ENCODE measurements at places on chromosomes 6 and 20.

DNA sequence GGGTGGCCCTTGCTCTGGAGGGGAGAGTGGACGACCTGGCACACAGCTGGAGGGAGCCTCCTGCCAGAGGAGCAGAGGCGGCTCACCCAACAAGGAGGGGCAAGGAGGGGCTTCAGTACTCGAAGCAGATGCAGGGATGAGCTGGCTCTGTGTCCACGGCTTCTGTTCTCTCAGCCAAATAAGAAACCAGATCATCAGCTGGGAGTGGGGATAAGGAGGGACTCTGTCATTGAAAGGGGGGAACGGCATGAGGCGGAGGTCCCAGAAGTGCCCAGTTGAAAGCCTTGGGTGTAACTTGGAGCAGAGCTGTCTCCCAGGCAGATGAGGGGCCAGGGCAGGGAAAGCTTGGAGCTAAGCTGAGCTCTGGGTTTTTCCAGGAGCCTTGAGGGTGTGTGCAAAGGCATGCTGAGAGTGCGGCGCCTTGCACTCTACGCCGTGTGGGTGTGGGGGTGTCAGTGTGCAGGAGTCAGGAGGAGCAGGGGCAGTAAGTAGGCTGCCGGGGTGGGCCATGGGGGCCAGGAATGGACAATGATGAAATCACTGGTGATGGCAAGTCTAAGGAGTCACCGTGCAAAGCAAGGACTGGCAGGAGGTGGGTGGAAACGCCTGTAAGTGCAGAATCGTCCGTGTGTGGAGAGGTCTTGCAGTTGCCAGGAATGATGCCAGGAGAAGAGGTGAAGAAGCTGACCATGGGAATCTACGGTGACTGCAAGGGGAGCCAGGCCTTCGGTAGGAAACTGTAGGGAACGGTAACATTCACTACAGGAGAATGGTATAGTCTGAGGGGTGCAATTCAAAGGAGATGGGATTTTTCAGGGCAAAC, 85.4 kb upstream of the FOXQ1 start:
- no peak overlapping the region for H3K27ac ChIP-seq
- no peaks in the 10 kb centered on the region for H3K36me3 ChIP-seq
- no peaks in the 10 kb centered on the region for H3K4me1 ChIP-seq
- no peak for DNase-seq
- H3K4me3 ChIP-seq = no peak overlapping the region
- H3K27me3 ChIP-seq = no peaks in the 10 kb centered on the region

DNA sequence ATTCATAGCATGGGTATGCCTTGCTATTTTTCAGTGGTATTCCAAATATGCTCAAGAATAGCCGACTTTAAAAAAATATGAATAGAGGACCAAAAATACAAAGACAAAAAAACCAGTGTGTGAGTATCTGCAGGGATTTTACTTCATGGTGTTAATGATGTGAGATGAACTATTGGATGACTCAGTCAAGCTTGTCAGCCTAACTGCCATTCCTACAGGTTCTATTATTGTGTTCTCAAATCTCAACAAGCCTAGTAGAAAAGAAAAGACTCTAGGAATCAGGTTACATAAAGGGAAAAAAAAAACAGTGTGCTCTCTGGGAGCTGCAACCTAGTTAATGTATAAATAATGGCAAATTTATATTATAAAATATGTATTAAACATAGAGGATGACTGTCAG, 588.4 kb upstream of the BTBD3 start:
- H3K27me3 ChIP-seq = no peaks in the 10 kb centered on the region
- no peak overlapping the region for H3K27ac ChIP-seq
- no peaks in the 10 kb centered on the region for H3K36me3 ChIP-seq
- H3K4me3 ChIP-seq = no peak overlapping the region
- H3K4me1 ChIP-seq = no peaks in the 10 kb centered on the region
- no peak for DNase-seq

DNA sequence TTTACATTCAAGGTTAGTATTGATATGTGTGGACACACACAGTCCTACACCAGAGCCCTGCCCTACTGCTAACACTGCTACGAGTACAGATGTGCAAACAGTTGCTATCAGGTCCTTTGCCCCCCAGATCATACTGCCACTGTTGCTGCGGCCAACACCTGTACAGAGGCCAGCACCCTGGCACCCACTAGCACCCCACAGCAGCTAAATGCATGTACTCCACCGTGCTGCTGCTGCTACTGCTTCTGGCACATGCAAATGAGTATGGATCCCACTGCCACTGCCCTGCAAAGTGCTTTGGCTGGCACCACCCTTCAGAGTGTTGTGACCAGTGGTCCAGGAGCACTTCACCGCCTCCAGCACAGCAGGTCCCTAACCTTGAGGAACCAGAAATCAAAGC, 621.9 kb downstream of the GRIK2 start:
- H3K27me3 ChIP-seq = no peaks in the 10 kb centered on the region
- H3K4me1 ChIP-seq = no peaks in the 10 kb centered on the region
- H3K4me3 ChIP-seq = no peak overlapping the region
- no peak for DNase-seq
- H3K27ac ChIP-seq = no peak overlapping the region

- H3K27ac ChIP-seq = no peak overlapping the region
- DNase-seq = no peak
- no peaks in the 10 kb centered on the region for H3K36me3 ChIP-seq
- H3K27me3 ChIP-seq = no peaks in the 10 kb centered on the region
- H3K4me1 ChIP-seq = peaks cover 9% of the 10 kb centered on the region
Measured at GRCh38 chr20:63433756-63434531, 38.5 kb downstream of the KCNQ2 start.

DNA sequence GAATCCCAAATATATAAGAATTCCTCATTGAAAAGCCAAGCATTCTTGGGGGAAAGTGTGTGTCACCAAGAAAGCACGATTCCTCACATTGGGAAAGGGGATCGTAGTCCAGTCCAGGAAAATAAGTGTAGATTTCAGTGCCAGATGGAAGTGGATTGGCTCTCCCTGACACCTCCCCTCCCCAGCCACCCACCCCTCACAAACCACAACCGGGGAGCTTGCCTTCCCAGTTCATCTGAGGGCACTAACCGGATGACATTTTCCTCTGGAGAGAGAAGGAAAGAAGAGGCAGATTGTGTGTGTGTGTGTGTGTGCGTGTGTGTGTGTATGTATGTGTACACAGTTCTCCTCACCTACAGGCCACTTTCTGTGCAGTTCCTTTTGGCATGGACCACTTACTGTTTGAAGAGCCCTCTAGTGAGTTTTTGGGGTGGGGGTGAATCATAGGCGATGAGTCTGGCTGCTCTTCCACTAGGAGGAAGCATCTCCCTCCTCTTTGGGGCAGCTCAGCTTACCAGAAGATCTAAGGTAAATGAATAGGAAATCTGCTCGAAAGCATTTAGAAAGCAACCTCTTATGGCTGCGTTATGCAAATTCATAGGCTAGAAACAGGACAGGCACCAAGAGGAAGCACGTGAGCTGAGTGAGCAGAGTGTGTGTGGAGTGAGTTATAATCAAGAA, 20.8 kb downstream of the DAAM2 start:
- no peak for DNase-seq
- no peaks in the 10 kb centered on the region for H3K36me3 ChIP-seq
- H3K4me3 ChIP-seq = no peak overlapping the region
- no peak overlapping the region for H3K27ac ChIP-seq

DNA sequence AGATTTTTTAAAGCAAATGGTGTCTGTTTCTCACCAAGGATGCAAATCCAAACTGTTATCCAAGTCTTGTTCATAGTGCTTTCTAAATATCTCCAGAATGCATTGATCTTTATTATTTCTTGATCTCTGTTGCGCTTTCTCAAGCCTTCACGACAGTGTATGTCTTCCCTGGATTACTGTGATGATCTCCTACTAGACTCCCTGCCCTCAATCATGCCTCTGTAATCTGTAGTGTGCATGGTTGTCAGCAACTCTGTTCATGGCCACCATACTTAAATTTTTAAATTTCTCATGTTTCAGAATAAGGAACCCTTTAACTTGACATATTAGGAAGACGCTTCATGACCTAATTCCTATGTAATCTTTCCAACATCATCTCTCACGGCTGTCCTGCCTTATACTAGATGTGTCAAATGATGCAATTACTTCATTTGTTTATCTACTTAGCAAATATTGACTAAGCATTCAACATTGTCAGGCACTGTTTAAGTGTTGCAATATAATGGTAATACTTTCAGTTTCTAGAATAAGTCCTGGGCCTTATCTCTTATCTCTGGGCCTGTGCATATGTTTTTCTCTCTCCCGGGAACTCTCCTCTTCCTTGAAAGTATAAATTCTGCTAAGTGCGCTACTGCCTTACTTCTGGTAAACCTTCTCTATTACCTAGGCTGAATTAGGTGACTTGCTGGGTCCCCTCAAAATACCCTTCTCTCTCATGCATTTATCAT, 25.6 kb upstream of the AHI1 start:
- H3K27me3 ChIP-seq = no peaks in the 10 kb centered on the region
- H3K36me3 ChIP-seq = no peaks in the 10 kb centered on the region
- DNase-seq = no peak
- H3K4me3 ChIP-seq = no peak overlapping the region

DNA sequence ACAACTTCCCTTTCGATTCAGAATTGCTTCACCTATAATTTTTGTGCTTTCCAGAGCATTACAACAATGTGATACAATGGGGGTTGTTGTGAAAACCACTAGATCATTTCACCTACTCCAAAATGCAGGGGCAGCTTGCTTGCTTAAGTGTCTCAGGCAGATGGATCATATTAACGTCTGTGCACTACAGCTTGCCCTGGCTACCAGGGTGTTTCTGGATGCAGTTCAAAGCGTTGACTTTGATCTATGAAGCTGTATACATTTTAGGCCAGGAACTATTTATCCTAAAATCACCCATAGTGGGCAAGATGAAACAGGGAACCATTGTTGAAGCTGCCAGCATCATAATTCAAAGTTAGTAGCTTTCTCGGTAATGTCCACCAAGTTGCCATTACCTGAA, 339.5 kb upstream of the HSF2 start:
- no peak for DNase-seq
- H3K4me1 ChIP-seq = no peaks in the 10 kb centered on the region
- H3K4me3 ChIP-seq = no peak overlapping the region

GRCh38 chr6:166201878-166202277, 34.2 kb upstream of the TBXT start:
- DNase-seq = no peak
- no peak overlapping the region for H3K4me3 ChIP-seq
- H3K36me3 ChIP-seq = no peaks in the 10 kb centered on the region
- H3K27me3 ChIP-seq = no peaks in the 10 kb centered on the region
- H3K27ac ChIP-seq = no peak overlapping the region
- H3K4me1 ChIP-seq = no peaks in the 10 kb centered on the region

DNA sequence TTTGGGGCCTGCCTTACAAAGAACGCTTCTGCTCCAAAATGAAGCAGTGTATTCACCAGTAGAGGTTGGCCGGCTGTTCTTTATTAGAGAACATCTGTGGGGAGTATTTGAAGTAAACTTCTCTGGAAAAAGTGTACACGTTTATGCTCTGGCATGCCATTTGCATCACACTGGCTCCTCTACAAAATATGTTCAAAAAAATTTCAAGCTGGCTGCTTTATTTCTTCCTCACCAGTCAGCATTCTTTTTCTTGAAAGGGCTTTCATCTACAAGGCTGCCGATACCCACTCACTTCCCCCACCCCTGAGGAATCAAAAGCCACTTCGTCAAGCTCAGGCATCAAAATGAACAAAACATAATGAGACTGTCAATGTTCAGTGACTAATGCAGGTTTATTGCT, 294.1 kb downstream of the TFAP2B start:
- H3K27me3 ChIP-seq = no peaks in the 10 kb centered on the region
- DNase-seq = no peak
- no peaks in the 10 kb centered on the region for H3K36me3 ChIP-seq
- no peak overlapping the region for H3K27ac ChIP-seq
- no peak overlapping the region for H3K4me3 ChIP-seq

GRCh38 chr6:157637941-157638662, 184.9 kb upstream of the SNX9 start:
- no peak overlapping the region for H3K27ac ChIP-seq
- DNase-seq = no peak
- no peaks in the 10 kb centered on the region for H3K4me1 ChIP-seq
- H3K36me3 ChIP-seq = no peaks in the 10 kb centered on the region
- H3K27me3 ChIP-seq = no peaks in the 10 kb centered on the region

GRCh38 chr20:45337367-45338120, 10.7 kb downstream of the SDC4 start:
- no peak overlapping the region for H3K4me3 ChIP-seq
- no peak overlapping the region for H3K27ac ChIP-seq
- H3K4me1 ChIP-seq = no peaks in the 10 kb centered on the region
- H3K27me3 ChIP-seq = no peaks in the 10 kb centered on the region
- no peaks in the 10 kb centered on the region for H3K36me3 ChIP-seq

DNA sequence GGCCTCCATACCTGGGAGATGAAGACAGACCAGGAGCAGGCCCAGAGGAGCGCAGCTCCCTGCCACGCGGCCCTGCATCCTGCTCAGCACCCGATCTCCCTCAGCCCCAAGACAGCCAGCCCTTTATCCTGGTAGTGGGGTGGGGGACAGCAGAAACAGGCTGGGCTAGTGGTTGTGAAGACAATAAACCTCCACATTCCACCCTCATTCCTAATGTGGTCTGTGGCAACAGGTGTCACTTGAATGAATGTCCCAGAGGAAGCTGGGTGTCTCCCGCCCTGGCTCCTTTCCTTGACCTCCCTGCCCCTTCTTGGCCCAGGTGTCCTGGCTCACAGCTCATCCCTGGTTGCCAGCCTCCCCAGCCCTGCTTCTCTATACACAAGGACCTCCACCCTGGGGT, at the start of gene C6orf15:
C6orf15 (minus strand) TSS at position 98 of the 400 bp plus-strand sequence; CDS start at position 78, 20 bp downstream.
- H3K27ac ChIP-seq = no peak within 1 kb of the TSS
- H3K4me3 ChIP-seq = no peak within 1 kb of the TSS
- H3K36me3 ChIP-seq = no peaks in the 10 kb centered on the region

GRCh38 chr6:11771473-11772048, 7.0 kb downstream of the ADTRP start:
- H3K27ac ChIP-seq = no peak overlapping the region
- H3K4me1 ChIP-seq = no peaks in the 10 kb centered on the region
- no peaks in the 10 kb centered on the region for H3K27me3 ChIP-seq
- no peaks in the 10 kb centered on the region for H3K36me3 ChIP-seq
- no peak overlapping the region for H3K4me3 ChIP-seq
- DNase-seq = no peak

GRCh38 chr6:14804785-14805210, 441.1 kb upstream of the JARID2 start:
- no peak for DNase-seq
- H3K27ac ChIP-seq = no peak overlapping the region
- no peaks in the 10 kb centered on the region for H3K36me3 ChIP-seq

DNA sequence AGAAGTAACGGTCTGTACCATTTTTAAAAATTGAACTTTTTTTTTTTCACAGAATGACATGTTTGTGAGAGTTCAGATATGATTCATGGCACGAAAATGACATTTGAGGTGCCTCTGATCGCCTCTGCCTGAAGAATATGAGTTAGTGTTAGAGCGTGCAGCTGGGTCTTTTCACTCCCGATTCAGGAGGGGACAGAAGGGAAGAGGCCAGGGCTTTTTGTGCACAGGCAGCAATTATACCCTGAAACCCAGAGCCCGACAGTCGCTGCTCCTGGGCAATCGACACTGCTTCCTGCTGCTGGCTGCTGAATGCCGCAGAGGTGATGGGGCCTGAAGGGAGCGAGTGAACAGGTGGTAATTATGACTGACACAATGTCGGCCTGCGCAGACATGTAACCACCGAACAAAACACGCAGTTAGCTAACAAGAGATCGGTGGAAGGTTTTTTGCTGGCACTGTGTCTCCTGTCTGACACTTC, 652.0 kb upstream of the NOX3 start:
- no peaks in the 10 kb centered on the region for H3K36me3 ChIP-seq
- H3K4me1 ChIP-seq = no peaks in the 10 kb centered on the region
- DNase-seq = no peak
- no peaks in the 10 kb centered on the region for H3K27me3 ChIP-seq

- H3K4me1 ChIP-seq = no peaks in the 10 kb centered on the region
- no peak overlapping the region for H3K27ac ChIP-seq
- H3K36me3 ChIP-seq = no peaks in the 10 kb centered on the region
- H3K27me3 ChIP-seq = no peaks in the 10 kb centered on the region
Measured at GRCh38 chr6:148081076-148081475, 261.6 kb upstream of the SASH1 start.

All from effector memory CD4-positive, alpha-beta T cell (primary cell).